ENCODE measurements at places on chromosomes 2 and 18. TPM values are rescaled to one million over a fixed set of nuclear protein-coding genes. Genes with fewer than 3 reads are reported as not detected.
A peak's percentile ranks its signal among the peaks of the same experiment; 100 is the strongest.

- peaks cover 66% of the 10 kb centered on the region for H3K27me3 ChIP-seq
- DNase-seq, result no peak
- H3K4me1 ChIP-seq, result peaks cover 6% of the 10 kb centered on the region
- H3K4me3 ChIP-seq, result no peak overlapping the region
These were observed 66.5 kb upstream of the ACKR3 start for GRCh38 chr2:236503100-236503499.

DNA sequence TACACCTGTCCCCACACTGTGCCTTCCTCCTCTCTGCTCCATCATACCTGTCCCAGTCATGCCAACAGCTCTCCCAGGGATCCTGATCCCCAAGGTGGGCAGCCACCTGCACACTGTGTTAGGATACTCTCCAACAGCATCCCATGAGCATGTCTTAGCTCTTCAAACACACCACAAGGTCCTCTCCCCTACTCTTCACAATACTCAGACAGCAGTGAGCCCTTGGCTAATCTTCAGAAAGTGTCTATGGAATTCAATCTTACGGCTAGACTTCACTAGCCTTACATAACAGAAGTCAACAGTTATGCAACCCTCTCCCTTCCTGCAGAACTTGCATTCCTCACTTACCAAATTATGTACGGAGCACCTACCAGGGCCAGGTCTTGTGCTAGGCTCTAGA is 79.9 kb downstream of the MYO5B start:
- no peak overlapping the region for H3K4me3 ChIP-seq
- no peaks in the 10 kb centered on the region for H3K4me1 ChIP-seq
- H3K27ac ChIP-seq, result no peak overlapping the region
- H3K27me3 ChIP-seq, result peaks cover 2% of the 10 kb centered on the region
- no peaks in the 10 kb centered on the region for H3K36me3 ChIP-seq

- H3K4me1 ChIP-seq, result no peaks in the 10 kb centered on the region
- no peak for DNase-seq
- H3K27ac ChIP-seq, result no peak overlapping the region
- peaks cover 37% of the 10 kb centered on the region for H3K27me3 ChIP-seq
These were observed 368.2 kb upstream of the FANCL start for GRCh38 chr2:58609326-58609725.

GRCh38 chr2:239106314-239106908 is 258.5 kb downstream of the TWIST2 start:
- no peak overlapping the region for H3K27ac ChIP-seq
- H3K27me3 ChIP-seq, result no peaks in the 10 kb centered on the region
- H3K4me3 ChIP-seq, result no peak overlapping the region
- peaks cover 6% of the 10 kb centered on the region for H3K36me3 ChIP-seq
- H3K4me1 ChIP-seq, result no peaks in the 10 kb centered on the region

GRCh38 chr2:220275454-220275853 is 648.0 kb downstream of the SLC4A3 start:
- no peak overlapping the region for H3K27ac ChIP-seq
- no peaks in the 10 kb centered on the region for H3K27me3 ChIP-seq
- no peak for DNase-seq
- peaks cover 16% of the 10 kb centered on the region for H3K4me1 ChIP-seq

- no peak for DNase-seq
- no peaks in the 10 kb centered on the region for H3K4me1 ChIP-seq
These were observed 141.8 kb downstream of the SMAD2 start for GRCh38 chr18:47788621-47789020.

DNA sequence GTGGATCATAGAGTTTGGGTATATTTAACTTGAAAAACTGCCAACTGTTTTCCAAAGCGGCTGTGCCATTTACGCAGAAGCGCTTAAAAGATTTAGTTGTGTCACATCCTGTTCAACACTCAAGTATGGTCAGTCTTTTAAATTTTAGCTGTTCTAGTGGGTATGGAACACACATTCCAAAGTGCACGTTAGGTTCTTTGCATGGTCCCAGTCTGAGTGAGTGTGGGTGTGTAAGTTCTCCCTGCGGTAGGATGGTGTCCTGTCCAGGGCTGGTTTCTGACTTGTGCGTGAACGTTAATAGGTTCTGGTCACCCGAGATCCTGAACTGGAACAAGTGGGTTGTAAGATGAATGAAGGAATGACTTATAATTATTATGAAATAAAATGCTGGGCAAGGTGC is 28.4 kb upstream of the IL36G start:
- no peak overlapping the region for H3K27ac ChIP-seq
- no peaks in the 10 kb centered on the region for H3K4me1 ChIP-seq
- H3K4me3 ChIP-seq, result no peak overlapping the region
- peak; percentile 30 for DNase-seq
- peaks cover 44% of the 10 kb centered on the region for H3K27me3 ChIP-seq
- no peaks in the 10 kb centered on the region for H3K36me3 ChIP-seq

- H3K4me1 ChIP-seq, result peaks cover 24% of the 10 kb centered on the region
- H3K4me3 ChIP-seq, result no peak overlapping the region
- peaks cover 6% of the 10 kb centered on the region for H3K27me3 ChIP-seq
- no peaks in the 10 kb centered on the region for H3K36me3 ChIP-seq
These were observed 1.7 kb upstream of the ERBB4 start for GRCh38 chr2:212540341-212540740.

GRCh38 chr2:1606421-1607235 is 137.7 kb downstream of the PXDN start:
- H3K36me3 ChIP-seq, result no peaks in the 10 kb centered on the region
- no peak for DNase-seq
- H3K4me3 ChIP-seq, result no peak overlapping the region
- peaks cover 13% of the 10 kb centered on the region for H3K27me3 ChIP-seq

- no peaks in the 10 kb centered on the region for H3K27me3 ChIP-seq
- H3K4me1 ChIP-seq, result peaks cover 38% of the 10 kb centered on the region
- peaks cover 2% of the 10 kb centered on the region for H3K36me3 ChIP-seq
- DNase-seq, result no peak
These were observed 100.1 kb upstream of the TRIB2 start for GRCh38 chr2:12616456-12617156.

GRCh38 chr2:155301221-155301620 is 602.7 kb downstream of the KCNJ3 start:
- no peak for DNase-seq
- H3K27me3 ChIP-seq, result no peaks in the 10 kb centered on the region
- H3K4me3 ChIP-seq, result no peak overlapping the region
- H3K4me1 ChIP-seq, result no peaks in the 10 kb centered on the region

- no peak for DNase-seq
- H3K27me3 ChIP-seq, result no peaks in the 10 kb centered on the region
- peak overlapping the region; percentile 87 for H3K27ac ChIP-seq
- H3K4me1 ChIP-seq, result peaks cover 55% of the 10 kb centered on the region
- H3K4me3 ChIP-seq, result peak overlapping the region; percentile 87
- no peaks in the 10 kb centered on the region for H3K36me3 ChIP-seq
These were observed 926 bp downstream of the NDUFV2 start for GRCh38 chr18:9103376-9103873.

DNA sequence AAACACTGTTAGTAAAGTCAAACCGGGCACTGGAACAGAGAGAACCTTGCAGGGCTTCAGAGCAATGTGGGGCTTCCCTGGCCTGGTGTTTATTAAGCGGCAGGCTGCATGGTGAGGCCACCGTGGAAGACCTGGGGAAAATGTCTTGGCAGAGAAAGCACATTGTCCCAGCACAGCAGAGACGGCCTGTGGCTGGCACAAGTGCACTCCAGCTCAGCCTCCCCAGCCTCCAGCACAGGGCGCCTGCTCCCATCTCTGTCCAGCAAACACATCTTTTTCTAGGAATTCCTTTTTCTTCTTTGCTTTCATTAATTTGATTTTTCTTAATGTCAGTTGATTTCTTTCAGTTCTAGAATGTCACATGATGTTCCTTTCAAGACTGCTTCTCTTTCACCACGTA is 138.2 kb upstream of the NFATC1 start:
- no peaks in the 10 kb centered on the region for H3K36me3 ChIP-seq
- no peak for DNase-seq
- H3K4me1 ChIP-seq, result peaks cover 2% of the 10 kb centered on the region

DNA sequence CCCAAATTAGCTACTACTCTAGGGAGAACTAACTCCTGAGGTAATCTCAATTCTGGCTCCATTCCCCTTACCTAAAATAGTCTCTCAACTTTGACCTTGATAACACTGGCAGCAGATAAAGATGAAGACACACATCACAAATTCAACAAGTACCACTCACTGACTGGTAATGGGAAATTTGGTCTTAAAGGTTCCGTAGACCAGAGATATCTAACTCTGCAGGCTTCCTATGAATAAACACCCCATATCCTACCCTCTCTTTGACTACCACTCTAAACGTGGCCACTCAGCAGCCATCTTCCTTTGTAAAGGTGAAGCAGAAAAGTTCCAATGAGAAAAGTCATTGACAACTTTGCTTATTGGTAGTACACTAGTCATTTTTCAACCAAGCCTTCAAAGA is 38.6 kb upstream of the GALNT5 start:
- H3K27me3 ChIP-seq, result peaks cover 6% of the 10 kb centered on the region
- H3K4me1 ChIP-seq, result peaks cover 6% of the 10 kb centered on the region
- no peak overlapping the region for H3K4me3 ChIP-seq
- no peaks in the 10 kb centered on the region for H3K36me3 ChIP-seq

DNA sequence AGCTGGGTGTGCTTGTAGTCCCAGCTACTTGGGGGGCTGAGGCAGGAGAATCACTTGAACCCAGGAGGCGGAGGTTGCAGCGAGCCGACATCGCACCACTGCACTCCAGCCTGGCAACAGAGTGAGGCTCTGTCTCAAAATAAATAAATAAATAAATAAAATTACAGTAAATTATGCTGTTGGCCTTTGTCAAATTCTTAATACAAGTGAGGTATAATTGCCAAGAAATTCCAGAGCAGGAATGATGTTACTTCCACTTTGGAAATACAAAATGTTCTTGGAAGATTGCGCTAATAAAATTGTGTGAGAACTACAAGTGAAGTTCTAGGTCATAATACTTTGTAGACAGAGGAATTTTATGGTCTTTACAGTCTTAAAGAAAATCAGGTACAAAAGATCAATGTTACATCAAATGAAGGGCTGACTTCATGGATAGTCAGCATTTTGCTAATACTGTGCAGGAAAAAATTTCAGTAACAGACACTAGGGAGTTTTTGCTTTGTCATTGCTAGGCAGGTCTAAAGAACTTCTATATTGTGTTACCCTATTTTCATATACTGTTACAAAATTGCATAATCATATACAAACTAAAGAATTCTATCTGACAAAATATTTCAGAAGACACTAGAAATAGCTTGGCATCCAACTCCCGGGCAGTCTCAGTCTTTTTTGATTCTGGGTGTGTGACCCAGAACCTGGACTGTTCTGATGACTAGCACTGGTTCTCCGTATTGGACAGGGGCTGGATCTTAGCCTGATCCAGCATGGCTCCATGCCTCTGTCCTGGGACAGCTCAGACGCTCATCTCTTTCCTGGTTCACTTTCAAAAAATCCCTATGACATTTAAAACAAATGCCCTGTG is 76.0 kb upstream of the STK17B start:
- peaks cover 69% of the 10 kb centered on the region for H3K4me1 ChIP-seq
- DNase-seq, result no peak
- H3K36me3 ChIP-seq, result peaks cover 9% of the 10 kb centered on the region
- H3K4me3 ChIP-seq, result no peak overlapping the region
- no peaks in the 10 kb centered on the region for H3K27me3 ChIP-seq
- peak overlapping the region; percentile 91 for H3K27ac ChIP-seq

DNA sequence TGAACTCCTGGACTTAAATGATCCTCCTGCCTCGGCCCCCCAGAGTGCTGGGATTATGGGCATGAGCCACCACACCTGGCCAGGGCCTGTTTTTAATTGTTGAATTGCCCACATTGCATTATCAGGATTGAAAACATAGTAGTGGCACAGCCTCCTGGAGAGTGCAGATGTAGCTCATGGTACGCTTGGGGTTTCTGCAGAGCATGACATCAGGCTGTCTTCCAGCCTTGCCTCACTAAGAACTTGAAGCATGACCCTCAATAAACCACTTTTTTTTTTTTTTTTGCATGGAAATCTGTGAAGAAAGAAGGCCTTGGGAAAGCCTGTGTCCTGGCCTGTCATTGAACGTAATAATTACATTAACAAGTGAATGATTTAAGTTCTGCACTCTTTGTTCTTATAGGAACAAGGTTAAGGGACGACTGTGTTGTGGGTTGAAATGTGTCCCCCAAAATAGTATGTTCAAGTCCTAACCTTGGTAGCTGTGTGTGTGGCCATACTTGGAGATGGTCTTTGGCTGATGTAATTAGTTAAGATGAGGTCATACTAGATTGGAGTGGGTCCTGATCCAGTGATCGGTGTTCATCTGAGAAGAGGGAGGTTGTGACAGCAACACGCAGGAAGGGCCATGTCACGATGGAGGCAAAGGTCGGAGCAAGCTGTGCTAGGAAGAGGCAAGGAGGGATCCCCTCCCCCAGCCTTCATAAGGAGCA is 90.2 kb downstream of the AGAP1 start:
- H3K36me3 ChIP-seq, result peaks cover 1% of the 10 kb centered on the region
- DNase-seq, result no peak
- H3K4me1 ChIP-seq, result peaks cover 14% of the 10 kb centered on the region

DNA sequence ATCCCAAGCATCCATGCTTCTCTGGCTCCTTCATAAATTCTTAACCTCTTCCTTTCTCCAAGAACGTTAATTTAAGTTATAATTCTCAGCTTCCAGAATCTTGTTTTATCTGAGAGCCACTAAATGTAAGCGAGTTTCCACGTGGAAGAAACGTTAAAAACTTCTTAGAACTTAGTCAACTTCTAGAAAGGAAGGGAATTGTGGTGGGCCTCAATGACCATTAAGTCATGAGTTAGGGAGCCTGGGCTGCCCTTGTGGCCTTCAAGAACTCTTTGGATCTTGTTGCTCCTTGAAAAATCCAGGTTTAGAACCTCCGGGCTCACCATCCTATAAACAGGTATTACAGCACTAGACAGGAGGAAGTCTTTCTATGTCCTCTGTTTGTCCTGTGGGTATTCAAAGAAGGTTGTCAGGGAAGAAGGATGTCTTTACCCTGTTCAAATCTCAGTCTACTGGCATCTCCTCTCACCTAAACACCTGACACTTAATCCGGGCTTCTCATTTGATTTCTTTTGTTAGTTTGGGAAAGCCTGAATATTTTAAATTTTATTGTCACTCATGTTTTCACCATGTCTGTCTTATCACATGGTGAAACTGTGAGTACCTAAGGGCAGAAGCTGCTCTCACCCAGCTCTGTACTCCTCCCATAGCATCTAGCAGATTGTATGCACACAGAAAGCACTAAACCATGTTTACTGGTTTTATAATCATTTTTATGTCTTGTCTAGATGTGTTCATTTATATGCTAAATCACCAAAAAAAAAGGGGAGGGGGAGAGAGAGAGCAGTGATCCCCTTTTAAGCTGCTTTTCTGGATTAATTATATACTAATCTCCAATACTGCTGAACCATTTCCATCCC is 6.3 kb downstream of the RND3 start:
- H3K4me3 ChIP-seq, result no peak overlapping the region
- no peaks in the 10 kb centered on the region for H3K27me3 ChIP-seq
- H3K36me3 ChIP-seq, result peaks cover 38% of the 10 kb centered on the region
- peaks cover 86% of the 10 kb centered on the region for H3K4me1 ChIP-seq

GRCh38 chr2:43074592-43075053 is 151.8 kb downstream of the ZFP36L2 start:
- no peak overlapping the region for H3K4me3 ChIP-seq
- no peak for DNase-seq
- peaks cover 79% of the 10 kb centered on the region for H3K4me1 ChIP-seq
- H3K27me3 ChIP-seq, result no peaks in the 10 kb centered on the region
- H3K36me3 ChIP-seq, result no peaks in the 10 kb centered on the region

The AGXT gene
- total RNA-seq, result not detected

The RPIA gene
- total RNA-seq, result 16.7 TPM

The ABCB11 gene
- not detected for total RNA-seq

The ABCG8 gene
- total RNA-seq, result not detected

The MOCOS gene
- total RNA-seq, result 5.5 TPM

The EMILIN2 gene
- total RNA-seq, result 2.8 TPM

The MAPRE2 gene
- 49.8 TPM for total RNA-seq

The LINC00305 gene
- not detected for total RNA-seq

The CHPF gene
- total RNA-seq, result 144 TPM

Data from osteocyte (in vitro differentiated cells).